Activated T-helper 2 cell treated with anti-CD3 and anti-CD28 coated beads, Interferon-gamma antibody, Interleukin-2, Interleukin-4, amounts not matched to agents 10 μg/mL and 5 μg/mL and 100 μg/mL, durations not matched to agents 14 hours and 24 hours and 36 hours (primary cell): ENCODE measurements at places on chromosomes 13 and 19.

DNA sequence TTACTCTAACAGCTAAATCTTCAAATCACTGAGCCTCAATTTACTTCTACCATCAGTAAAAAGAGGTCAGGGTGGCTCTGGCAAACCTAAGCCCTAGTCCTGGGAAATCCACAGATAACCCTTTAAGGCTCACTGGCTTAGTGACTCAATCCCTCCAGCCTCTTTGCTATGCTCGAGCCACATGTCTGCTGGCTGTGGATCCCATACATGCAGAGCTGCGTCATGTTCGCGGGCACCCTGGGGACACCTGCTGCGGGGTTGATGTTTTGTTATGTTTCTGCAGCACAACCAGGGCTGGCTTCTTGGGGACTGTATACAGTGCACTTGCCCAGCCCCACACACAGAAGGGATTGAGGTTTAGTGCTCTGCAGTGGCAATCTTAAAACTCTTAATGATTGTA, 41.6 kb upstream of the C13orf42 start:
- DNase-seq = no peak

DNA sequence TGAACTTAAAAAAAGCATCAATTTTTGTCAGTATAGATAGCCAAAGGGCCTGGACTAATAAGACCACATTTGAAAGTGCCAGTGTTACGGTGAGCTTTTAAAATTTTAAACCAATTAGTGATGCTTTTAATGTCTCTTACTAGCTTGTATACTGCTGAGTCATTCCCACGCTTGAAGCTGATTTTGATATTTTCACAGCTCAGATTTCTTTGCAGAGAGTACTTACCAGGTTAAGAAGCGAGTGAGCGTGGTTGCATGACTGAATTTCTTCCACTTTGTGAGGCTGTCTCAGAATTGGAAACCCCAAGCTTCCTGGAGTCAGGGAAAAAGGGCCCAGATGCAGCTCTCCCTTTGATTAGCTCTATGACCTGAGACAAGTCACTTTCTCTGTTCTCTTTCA, 74.5 kb upstream of the NBEA start:
- DNase-seq = no peak

- no peak for DNase-seq
Measured at GRCh38 chr13:111033172-111034130, 81.7 kb upstream of the ARHGEF7 start.

- DNase-seq = no peak
Measured at GRCh38 chr13:98843482-98843877, 91.0 kb upstream of the SLC15A1 start.

DNA sequence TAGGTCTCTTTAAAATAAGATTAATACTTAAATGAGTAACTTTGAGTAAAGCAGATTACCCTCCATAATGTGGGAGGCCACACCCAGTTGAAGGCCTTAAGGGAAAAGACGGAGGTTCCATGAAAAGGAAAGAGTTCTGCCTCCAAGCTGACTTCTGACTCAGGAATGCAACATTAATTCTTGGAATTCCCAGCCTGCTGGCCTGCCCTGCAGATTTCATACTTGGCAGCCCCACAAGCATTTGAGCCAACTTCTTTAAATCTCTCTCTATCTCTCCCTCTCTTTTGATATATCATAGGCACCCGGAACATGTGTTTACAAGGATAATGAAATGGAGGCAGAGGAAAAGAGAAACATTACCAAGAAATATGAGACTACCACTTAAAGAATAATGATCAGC, 902.3 kb upstream of the MIR17HG start:
- DNase-seq = no peak

DNA sequence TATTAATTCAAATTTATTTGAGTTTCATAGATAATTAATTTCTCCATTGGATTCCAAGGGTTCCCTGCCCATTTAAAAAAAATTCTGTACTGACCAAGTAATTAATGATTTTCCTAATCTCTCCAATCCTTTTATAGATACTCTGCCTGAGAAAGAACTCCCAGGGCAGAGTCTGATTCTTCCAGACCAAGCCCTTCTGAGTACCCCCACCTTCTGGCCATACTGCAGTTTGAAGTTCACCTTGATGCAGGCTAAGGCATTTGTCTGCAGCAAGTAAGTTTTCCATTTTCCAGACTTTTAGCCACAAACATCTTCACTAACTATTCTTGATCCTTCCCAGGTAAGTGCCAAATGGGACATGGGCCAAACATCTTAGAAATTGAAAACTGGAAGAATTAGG, 195.9 kb downstream of the LHFPL6 start:
- DNase-seq = no peak

DNA sequence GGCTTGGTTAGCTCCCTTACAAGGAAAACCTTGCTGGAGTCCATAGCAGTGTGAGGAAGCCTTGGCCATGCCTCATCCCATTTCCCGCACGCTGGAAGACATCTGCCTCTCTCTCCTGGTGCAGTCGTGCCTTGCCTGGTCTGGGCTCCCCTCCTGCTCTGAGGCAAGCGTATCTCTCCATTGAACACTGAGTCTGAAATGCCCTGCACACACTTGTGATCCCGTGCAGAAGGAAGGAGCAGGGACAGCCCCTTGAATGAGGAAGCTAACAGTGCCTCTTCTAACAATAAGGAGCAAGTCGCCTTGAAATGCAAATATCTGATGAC, 407 bp upstream of the ZNF440 start:
- DNase-seq = peak; percentile 9
